Tibial artery (tissue), 4 donors: ENCODE measurements at places on chromosomes 5 and 9.

GRCh38 chr9:108588246-108588645, 267.5 kb downstream of the ACTL7B start:
- no peak for DNase-seq

GRCh38 chr9:101711330-101711941, 27.0 kb downstream of the GRIN3A start:
- no peak for DNase-seq

DNA sequence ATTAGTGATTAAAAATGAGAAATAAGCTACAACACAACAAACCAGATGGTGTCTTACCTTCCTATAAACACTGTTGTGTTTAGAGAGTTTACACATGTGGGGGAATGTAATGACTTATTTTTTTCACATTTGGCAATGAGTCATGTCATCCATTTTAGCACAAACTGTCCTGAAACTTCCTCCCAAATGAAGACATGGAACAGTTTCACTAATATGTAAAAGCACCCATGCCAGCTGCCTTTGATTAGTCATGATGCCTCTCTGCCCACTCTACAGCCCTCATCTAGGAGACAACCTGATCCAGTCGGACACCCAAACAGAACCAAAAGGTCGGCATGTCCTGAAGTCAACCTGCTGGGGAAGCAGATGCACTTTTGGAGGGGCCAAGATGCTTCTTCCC, 98.2 kb downstream of the SEMA5A start:
- DNase-seq, result no peak

GRCh38 chr9:127865645-127866464, 11.4 kb upstream of the ENG start:
- no peak for DNase-seq

DNA sequence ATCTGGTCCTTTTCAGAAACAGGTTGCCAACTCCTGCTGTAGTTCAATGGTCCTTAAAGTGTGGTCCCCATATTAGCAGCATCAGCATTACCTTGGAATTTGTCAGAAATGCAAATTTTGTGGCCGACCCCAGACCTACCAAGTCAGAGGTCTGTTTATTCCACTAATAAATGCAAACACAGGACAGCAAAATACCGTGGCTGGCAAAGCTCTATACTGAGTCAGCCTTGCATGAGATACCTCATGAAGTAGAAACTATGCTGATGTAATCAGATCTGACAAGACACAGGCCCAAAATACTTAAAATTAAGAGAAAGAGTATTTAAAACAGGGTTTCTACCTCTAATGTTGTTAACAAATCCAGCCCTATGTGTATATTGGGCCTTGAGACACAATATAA, 3.0 kb downstream of the GOLM1 start:
- DNase-seq, result no peak

DNA sequence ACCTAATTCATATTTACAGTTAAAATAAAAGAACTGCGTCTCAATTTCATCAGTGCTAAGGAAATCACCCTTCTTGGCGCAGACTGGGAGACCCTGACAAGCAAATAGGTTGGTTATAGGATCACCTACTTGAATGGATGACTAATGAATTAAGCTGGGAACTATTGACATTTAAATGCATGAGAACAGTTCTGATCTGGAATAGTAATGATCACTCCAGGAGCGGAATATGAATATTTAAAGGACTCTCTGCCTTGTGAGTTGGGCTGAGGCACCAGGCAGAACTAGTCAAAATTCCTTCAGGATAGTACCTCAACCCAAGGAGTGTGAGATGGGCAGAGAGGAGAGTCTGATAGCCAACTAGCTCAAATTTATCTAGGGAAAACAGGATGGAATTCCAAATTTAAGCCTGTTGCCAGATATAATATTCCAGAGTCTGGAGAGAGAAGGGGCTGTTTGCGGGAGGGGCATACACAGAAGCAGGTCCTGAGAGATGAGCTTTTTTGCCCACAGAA, 364.4 kb downstream of the CSNK1G3 start:
- no peak for DNase-seq

GRCh38 chr9:14133394-14133793, 180.5 kb downstream of the NFIB start:
- no peak for DNase-seq

DNA sequence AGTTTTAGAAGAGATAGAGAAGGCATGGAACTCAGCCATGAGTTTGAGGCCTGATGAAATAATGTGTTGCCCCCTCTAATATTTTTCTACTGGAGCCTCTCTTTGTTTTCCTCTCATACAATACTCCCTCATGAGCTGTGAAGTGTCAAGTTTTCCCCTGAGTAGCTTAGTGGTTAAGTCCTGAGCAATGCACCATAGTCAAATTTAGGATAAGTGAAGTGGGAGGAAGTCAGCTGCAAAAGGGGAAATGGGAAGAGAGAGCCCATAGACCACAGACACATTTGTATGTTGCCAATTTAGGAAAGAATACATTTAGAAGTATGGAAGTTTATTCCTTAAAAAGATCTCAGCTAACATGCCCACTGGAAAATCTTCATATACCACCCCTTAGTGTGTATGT, 171.5 kb upstream of the NREP start:
- no peak for DNase-seq

- no peak for DNase-seq
Measured at GRCh38 chr9:94925751-94926430, 199.4 kb downstream of the AOPEP start.

DNA sequence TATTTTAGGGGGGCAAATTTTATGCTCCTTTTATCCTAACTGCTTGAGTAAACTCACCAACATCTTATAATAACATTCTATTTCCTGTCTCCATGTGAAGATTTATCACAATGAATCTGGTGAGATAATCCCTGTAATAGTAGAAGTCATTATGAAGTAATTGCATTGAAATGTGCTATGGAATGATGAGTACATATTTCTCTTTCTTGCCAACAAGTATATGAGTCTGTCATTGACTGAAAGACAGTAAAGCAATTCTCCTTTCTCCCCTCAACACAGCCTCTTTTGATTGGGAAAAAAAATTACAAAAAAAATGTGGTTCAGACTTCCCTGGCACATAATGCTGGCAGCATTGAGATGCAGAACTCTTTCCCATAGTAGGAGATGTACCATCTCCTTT, 459.2 kb upstream of the RGMB start:
- DNase-seq, result no peak

GRCh38 chr9:70065572-70065971, 21.9 kb downstream of the MAMDC2 start:
- DNase-seq, result no peak

DNA sequence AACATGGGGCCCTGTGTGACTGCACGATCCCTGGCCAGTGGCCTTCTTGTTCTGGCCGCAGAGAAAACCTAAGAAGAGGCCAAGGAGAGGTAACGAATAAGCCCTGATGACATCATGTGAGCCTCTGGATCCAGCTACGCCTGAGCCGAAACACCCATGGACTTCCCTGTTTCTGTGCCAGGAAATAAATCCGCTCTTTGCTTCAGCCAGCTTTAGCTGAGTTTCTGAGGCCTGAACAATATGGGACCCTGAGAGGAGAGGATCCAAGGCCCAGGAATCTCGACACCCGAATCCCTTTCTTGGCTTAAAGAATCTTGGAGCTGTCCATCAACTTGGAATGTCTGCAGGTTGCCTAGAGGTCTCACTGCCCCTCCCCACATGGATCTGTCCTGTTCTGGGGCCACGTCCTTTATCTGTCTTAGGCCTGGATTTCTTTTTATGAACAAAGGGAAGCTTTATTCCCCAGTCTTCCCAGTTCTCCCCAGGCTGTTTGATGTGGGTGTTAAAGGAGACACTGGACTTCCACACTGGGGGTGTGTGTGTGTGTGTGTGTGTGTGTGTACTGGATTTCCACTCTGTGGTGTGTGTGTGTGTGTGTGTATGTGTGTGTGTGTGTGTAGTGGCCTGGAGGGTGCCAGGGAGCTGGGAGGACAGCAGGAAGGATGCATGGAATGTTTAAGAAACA, 13.7 kb downstream of the IER5L start:
- DNase-seq, result peak; percentile 81

DNA sequence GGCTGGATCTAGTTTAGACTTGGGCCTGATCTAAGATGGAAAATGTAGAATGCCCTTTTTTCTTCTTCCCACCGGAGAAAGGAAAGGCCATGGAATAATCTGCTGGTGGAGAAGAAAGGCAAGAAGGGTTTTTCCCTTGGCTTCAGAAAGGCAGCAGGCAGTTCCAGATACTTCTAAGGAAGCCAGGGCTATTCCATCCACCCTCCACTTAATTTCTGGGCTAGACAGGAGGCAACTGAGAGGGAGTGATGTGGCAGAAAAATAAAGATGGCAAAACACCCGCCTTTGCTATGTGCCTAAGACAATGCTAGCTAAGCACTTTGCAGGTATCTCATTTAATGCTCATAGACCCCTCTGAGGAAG, 9.9 kb downstream of the MYOZ3 start:
- no peak for DNase-seq

DNA sequence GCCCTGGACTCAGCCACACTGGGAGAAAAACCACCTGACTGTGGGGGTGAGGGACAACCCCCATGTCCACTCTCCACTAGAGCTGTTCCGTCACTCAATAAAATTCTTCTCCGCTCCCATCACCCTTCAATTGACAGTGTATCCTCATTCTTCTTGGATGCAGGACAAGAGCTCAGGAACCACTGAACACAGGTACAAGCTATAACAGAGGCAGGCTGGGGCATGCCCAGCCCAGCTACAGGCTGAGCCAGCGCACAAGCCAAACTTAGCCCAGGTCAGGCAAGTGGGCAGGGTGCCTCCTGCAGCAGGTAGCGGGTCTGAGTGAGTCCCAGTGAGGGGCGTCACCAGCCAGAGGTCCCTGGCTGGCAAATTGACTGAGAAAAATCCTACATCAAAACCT, 183.4 kb downstream of the HINT1 start:
- no peak for DNase-seq

GRCh38 chr9:22138956-22139660, 130.0 kb upstream of the CDKN2B start:
- DNase-seq, result no peak

GRCh38 chr5:43020399-43020746, 19.7 kb downstream of the ANXA2R start:
- DNase-seq, result no peak

DNA sequence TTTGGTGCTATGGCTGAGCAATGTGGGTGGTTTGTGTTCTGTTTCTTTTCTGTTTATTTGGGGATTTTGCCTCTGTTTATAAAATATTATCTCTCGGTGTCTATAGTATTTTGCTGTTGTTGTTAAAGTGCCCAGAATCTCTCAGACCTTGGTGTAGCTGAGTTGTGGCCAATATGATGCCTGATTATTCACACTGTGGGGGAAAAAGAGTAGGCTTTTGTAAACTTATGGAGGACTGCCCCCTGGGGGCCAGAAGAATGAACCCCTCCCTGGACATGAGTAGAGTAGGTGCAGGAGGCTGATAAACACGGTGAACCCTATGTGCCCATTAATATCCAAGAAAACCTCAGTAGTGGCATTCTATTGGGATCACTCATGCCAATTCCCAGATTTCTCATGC, 49.0 kb upstream of the DPYSL3 start:
- DNase-seq, result peak; percentile 72

- DNase-seq, result no peak
Measured at GRCh38 chr9:119836036-119836435, 466.8 kb upstream of the BRINP1 start.
